Activated gamma-delta T cell (primary cell): ENCODE measurements at places on chromosomes 1 and 21.

GRCh38 chr1:20507248-20507563, 745 bp downstream of the MUL1 start:
- DNase-seq: no peak

GRCh38 chr1:96016219-96016618, 705.4 kb upstream of the PTBP2 start:
- no peak for DNase-seq

GRCh38 chr1:28882009-28882628, 32.2 kb upstream of the EPB41 start:
- DNase-seq: no peak

- no peak for DNase-seq
Observed at GRCh38 chr1:208162903-208163302, 81.3 kb downstream of the PLXNA2 start.

- DNase-seq: no peak
Observed at GRCh38 chr1:224377676-224378006, 21.0 kb downstream of the CNIH4 start.

DNA sequence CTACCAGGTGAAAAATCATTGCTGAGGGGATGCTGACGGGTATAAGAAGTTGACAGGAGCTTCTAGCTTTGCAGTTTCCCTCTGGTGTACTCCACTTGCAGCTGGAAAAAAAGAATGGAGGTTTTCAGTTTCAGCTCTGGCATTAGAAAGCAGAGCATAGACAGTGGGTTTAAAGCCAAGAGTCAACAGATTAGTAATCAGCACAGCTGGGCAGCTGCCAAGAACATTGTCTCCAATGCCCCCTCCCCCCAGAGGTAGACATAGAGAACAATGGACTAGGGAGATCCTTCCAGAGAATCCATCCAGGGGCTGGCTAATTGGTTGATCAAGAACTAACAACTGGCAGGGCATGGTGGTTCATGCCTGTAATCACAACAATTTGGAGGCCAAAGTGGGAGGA, 10.1 kb upstream of the ZBTB8B start:
- no peak for DNase-seq
